ENCODE measurements at places on chromosomes 12 and 14. TPM values are rescaled to one million over a fixed set of nuclear protein-coding genes. Genes with fewer than 3 reads are reported as not detected.

DNA sequence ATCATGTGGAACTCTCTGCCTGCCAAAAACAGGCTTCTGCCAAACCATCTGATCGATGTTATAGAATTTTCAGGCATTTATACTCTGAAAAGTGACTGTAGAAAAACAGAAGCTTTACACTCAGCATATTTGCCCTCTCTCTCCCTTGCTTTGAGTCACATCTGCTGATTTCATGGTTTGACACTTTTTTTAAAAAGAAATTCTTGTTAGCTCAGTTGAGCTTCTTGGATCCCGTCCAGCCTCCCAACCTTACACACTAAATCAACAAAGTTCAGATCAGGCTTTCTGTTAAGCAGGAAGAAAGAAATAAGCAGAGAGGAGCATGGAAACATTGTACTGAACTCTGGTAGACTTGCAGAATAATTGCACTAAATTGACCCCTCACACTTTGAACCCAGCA is 193.6 kb upstream of the SEL1L start:
- no peak for DNase-seq

Gene TPPP2
- not detected for total RNA-seq

Gene LMO3
- total RNA-seq = 20.2 TPM

Gene MAPKAPK5
- 6.4 TPM for total RNA-seq

Gene LYZ
- 4.5 TPM for total RNA-seq

DNA sequence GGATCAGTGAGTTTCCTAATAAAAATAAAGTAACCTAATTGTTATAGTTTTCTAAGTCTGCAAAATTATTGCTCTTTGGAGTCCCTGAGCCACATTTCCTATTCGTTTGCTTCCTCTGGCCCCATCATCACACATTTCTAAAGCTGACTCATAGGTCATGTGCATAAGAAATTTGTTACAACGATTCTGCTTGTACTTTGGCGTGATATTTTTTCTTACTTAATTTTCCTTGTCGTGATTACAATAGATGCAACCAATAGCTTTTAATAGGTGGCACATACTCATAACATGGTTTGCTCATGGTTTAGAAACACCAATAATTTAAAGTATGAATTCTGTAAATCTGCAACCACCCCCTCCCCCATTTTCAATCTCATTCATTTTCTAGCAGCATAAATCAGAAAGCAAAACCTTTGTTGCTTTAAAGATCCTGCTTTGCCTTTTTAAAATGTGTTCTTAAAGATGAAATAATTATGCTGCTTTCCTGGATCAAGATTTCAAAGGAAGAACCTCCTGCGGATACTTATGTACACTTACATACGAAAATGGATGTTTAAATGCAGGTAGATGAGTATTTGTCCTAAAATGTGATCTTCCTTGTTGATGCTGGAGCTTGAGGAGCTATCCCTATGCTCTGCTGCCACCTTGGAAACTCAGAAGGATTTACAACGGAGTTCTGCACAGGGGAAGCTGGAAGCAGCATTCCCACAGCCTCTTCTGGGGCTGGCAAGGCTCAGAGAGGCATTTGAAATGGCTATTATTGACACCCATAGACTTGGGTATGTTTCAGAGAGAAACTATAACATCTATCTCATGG is 1.7 kb upstream of the FLRT2 start:
- no peak for DNase-seq

DNA sequence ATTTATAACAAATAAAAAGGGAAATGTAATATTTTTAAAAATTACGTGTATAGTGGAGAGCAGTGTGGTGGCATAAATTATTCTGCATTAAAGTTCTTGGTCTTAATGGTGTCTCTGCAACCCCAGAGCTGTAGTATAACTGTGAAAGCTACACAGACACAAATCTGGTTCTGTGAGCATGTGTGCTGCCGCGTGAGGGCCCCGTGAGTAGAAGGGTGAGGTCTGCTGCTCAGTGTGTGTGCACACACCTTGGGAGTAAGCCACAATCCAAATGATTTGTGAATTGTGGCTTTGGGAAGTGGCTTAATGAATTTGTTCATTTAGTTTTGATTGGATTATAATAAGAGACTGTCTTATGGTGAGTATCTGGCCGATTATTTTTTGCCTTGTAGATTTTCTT is 16.8 kb downstream of the PELI2 start:
- no peak for DNase-seq

DNA sequence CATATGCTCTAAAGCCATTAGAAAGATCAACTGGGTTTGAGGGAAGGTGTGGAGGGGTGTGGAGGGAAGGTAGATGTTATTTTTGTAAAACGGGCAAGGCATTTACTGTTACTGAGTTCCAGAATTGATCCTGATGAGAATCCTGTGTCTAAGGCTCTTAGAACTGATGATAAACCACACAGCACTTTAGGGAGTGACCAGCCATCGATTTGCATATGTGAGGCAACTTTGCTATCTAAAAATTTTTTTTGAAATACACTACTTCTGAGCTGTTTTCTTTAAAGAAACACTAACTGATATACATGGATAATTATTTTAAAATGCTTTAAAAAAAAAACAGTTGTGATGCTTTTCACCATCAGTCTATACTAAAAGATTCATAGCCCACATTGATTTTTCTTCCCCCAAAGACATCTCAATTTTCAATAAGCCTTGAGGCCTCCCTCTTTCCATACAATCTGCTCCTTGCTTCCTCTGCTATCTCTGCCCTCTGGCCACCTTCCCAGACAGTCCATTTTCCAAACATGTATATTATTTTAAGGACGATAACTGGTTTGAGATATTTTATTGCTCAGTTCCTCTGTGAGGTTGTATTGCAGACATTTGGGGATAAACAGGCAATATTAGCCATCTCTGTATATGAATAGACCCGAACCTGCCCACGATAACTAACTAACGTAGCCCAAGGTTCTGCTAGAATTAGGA is 265.9 kb downstream of the EFCAB11 start:
- DNase-seq = no peak

- no peak for DNase-seq
Measured at GRCh38 chr14:101064718-101065117, 161.2 kb upstream of the RTL1 start.

Gene NANOG
- total RNA-seq = not detected

DNA sequence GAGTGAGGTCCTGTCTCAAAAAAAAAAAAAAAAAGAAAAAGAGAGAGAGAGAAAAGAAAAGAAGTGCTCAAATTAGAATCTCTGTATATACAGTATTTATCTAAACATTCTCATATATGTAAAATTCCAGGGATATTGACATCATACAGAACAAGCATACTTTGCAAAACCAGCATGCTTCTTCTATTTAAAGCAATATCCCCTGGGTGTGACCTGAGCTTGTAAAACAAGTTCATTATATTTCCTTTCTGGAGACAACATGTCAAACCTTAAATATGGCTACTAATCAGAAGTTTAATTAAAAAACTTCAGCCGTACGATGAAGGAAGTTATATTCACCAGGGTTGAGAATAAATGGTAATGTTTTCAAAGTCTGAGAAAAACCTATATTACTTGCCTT is 175.8 kb upstream of the HMGA2 start:
- DNase-seq = no peak

Measured in ascending aorta (tissue), 2 donors.